ENCODE measurements at places on chromosomes 1 and 21. TPM values are rescaled to one million over a fixed set of nuclear protein-coding genes. Genes with fewer than 3 reads are reported as not detected.

Gene CLCA4
- not detected for total RNA-seq

Gene NBPF1
- total RNA-seq = 60.9 TPM

GRCh38 chr1:60657926-60658325 lies 424.4 kb upstream of the NFIA start:
- DNase-seq = no peak

DNA sequence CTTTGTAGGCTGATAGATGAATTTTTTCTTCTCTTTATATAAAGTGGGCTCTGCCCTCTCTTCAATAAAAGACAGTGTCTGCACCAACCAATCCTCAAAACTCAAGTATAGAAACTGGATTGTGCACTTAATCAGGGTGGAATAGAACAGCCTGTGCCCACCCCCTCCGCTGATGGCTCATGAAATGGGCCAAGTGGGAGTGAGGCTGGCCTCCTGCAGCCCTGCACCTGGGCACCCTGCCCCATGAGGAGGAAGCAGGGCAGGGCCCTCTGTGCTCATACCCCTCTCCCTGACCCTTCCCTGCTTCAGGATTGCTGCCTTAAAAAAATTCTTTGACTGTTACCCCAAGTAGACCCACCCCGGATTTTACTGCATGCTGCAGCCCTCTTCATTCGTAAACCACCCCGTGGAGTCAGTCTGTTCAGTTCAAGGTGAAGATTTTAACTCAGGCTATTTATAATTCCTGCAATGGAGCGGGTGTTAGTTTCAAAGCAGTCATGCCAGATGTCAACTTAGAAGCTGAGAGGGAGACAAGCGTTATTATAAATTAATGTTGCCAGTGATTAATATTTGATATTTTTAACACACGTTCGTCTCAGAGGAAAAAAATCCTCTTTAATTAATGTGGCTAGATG lies 15.8 kb downstream of the PROK1 start:
- no peak for DNase-seq

DNA sequence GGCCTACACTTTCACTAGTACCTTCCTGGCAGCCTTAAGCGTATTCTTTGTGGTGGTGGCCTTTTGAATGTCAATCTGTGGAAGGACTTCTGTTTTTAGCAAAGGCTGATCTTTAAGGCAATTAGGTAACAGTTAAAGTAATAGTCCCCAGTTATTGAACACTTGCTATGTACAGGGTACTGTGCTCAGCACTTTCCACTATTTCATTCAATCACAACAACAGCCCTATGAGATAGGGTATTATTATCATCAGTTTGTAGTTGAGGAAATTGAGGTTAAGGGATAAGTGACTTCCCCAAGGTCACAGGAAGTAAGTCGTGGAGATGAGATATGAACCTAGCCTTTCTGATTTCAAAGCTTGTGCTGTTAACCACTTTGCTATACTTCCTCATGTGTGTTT lies 185.7 kb downstream of the ST6GALNAC3 start:
- no peak for DNase-seq

DNA sequence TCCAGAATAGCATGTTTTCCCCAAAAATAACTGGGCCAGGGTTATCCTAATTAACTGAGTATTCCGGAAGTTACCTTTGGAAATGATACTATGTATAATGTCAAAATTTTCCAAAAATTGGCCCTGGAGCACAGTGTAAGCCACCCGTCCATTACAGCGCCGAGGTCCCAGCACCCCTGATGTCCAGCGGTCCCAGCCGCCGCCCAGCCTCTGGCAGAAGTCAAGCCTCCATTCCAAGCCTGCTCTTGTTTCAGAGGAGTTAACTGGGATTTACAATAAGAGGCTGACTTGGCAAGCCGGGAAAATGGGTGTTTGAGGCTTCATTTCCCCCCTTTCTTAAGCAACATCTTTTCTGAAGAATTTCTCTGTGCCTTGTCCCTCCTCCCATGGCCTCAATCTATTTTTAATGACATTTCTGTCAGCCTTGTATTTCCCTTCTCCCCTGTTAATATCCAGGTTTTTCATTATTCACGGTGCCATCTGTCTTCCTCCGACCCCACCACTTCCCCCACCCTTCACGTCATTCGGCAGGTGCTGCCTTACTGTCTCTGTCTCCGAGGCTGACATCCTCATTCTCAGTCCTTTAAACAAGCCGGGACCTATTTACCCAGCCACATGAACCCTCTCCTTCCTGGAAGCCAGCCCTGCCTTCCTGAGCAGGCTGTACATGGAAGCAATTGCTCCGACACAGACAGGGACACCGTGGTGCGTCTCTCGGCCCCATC lies 490.9 kb downstream of the NPHP4 start:
- DNase-seq = no peak

- no peak for DNase-seq
Measured at GRCh38 chr1:209037064-209037463, 546.5 kb upstream of the CAMK1G start.

DNA sequence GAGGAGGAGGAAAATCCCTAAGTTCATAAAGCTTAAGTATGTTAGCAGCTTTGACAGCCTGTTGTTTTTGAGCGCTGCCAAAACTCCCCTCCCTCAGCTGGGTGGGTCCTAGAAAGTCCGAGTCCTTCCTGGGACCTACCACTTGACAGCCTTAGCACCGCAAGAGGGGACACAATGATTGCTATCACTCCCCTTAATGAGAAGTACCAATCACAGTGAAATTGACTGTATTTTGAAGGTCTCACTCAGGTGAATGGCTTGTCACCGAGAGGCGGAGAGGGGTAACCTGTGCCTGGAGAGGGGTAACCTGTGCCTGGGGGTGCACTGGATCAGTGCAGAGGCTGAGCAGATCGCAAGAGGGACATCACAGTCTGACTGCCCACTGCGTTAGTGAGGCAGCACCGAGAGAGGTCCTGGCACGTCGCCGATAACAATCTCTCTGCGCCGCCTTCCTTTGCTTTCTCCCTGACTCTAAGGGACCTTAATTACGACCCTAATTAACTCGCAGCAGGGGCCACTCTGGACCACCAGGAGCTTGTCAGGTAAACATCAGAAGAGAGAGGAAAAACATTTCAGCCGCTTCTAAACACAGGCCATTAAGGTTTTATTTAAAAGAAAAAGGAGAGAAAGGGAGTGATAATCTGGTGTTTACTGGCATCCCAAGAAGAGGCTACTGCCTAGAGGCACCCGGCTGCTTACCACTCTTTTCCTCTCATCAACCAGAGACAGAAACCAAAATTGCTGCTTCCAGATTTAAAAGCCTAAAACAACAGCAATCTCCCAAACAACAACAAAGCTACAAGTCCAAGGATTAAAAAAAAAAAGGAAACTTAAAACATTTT lies 25.7 kb upstream of the KCNK1 start:
- no peak for DNase-seq

GRCh38 chr1:197302775-197303174 lies 34.7 kb downstream of the CRB1 start:
- DNase-seq = no peak

All from fibroblast of villous mesenchyme (primary cell).